ENCODE measurements at places on chromosomes 11 and 22. TPM values are rescaled to one million over a fixed set of nuclear protein-coding genes. Genes with fewer than 3 reads are reported as not detected.

UBQLN3 gene
- total RNA-seq = not detected

OR51B2 gene
- total RNA-seq = not detected

DNA sequence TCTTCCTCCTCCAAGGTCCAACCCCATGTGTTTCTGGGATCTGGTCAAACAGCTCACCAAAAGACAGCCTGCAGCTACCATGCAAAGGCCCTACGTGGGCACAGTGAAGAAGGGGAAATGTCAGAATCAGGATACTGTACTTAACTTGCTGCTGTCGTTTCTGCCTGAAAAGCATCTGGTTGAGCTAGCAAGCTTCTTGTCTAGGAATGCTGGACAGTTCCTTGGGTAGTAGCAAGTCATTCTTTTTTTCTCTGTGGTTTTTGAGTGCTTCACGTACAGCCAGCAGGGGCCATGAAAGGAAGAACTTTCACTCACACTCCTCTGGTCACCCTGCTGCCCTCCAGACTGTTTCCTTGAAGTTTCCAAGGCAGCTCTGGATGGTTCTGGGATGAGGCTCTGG is 24.7 kb downstream of the RCOR2 start:
- no peak for DNase-seq

DNA sequence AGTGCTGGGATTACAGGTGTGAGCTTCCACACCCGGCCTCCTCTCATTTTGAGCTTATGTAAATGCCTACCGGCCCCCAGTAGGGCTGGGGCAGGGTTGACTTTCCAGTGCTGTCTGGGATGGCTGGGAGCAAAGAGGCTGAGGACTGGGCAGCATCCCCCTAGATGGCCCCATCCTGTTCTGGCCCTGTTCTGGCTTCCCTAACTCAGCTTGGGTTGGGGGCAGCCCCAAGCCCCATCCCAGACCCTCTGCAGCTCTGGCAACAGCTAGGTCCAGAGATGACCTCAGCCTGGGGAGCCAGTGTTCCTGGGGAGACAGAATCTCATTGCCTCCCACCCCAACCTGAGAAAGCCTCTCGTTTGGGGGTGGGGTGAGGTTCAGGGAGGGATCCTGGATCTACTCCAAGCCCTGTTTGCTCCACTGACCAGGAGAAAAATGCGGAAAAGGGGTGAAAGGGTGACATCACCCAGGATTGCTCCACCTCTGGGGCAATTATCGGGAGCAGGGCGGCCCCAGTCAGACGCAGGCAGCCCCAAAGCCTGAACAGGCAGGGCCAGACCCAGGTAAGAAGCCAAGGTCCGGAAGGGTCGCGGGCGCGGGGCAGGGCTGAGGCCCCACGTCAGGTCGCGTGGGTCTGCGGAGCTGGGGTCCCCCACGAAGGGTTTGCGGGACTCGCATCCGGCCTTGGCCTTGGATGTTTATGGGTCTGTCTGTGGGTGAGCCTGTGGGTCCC is at the start of gene PNPLA2:
PNPLA2 (plus strand) TSS at position 519 of the 733 bp plus-strand sequence. CDS start 805 bp downstream, outside the sequence.
- DNase-seq = peak; percentile 60

- DNase-seq = no peak
Measured at GRCh38 chr11:57380975-57381374, at the start of gene PRG3. Gene PRG3, minus strand, starts transcription at chr11:57381150. Its CDS starts 442 bp downstream, at chr11:57380708.

- no peak for DNase-seq
Measured at GRCh38 chr11:2701898-2702434, 2.2 kb upstream of the KCNQ1OT1 start.

IGSF22 gene
- total RNA-seq = not detected

IFITM1 gene
- 10.3 TPM for total RNA-seq

TRIM48 gene
- total RNA-seq = not detected

- DNase-seq = no peak
Measured at GRCh38 chr11:36711104-36711825, 113.2 kb upstream of the RAG2 start.

DNA sequence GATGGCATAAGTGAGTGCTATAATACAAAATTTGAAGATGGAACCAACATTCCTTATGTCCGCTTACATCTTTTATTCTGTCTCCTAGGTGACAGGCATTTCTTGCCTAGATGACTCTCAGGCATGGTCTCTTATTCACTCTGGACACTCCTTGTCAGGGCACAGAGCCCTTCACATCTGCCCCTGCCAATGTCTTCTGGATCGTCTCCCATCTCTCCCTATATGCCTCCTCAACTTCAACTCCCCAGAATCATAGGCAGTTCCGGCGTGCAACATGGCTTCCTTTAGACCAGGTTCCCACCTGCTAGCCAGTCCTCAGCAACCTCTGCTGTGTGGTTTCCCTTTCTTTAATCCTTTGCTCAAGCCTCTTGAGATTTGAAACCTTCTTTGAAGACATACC is 300.9 kb downstream of the TENM4 start:
- no peak for DNase-seq

DNA sequence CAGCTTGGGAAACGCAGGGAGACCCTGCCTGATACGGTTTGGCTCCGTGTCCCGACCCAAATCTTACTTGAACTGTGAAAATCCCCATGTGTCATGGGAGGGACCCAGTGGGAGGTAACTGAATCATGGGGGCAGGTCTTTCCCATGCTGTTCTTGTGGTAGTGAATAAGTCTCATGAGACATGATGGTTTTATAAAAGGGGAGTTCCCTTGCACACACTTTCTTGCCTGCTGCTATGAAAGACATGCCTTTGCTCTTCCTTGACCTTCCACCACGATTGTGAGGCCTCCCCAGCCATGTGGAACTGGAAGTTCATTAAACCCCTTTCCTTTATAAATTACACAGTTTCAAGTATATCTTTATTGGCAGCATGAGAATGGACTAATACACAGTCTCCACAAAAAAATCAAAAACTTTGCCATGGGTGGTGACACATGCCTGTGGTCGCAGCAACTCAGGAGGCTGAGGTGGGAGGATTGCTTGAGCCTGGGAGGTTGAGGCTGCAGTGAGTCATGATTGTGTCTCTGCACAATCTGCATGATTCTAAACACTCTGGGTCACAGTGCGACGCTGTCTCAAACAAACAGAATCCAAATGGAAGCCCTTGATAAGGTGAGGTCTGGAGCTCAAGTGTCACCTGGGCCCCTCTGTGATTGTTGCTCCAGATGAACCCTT is 34.9 kb downstream of the SYN3 start:
- no peak for DNase-seq

DNA sequence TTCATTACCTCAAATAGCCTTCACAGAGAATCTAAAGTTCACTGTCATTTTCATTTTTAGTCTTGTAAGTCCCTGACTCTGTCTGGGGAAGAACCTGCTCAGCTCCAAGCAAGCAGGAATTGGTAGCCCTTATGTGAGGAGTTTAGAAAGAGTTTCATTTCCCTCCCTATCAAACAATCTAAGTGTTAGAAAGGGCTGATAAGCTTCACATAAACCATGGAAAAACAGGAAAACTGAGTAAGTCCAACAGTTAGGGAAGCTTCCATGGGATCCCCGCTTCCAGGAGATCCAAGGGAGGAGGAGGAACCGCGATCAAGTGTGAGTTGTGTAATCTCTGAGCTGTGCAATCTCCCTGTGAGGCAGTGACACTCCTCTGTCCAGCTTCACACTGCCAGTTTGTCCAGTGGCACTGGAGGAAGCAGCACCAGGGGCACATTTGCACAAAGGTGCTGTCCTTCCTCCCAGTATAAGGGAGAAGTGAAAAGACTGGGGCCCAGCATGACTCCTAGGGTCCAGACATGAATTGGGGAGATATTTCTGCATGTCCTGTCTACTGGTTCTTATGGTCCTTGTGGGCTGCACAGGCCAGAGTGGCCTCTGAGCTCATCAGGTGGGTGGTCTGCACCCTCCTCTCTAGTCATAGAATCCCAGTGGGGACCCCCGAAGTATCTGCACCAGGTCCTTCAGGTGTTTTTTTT is 4.3 kb downstream of the PRAME start:
- no peak for DNase-seq

- DNase-seq = no peak
Measured at GRCh38 chr11:74847395-74847794, 98.7 kb downstream of the RNF169 start.

All from Caki2 (cell line).